ENCODE measurements at places on chromosomes 11 and 22.

DNA sequence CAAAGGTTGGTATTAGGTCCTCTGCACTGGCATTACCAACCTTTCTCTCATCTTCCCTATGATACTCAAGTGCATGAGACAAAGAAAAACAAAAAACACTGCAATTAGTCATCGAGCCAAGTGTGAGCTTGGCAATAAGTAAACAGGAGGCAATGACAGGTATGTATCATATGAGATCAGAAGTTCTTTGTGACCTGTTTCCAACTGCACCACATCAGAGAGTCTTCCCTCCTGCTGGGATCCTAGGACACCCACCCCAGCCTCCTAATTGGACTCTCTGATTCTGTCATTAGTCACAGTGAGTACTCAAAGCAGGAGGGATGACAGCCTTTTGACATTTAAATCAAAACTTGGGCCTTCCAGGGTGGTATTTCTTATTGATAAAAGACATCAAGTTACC, 7.8 kb upstream of the JAML start:
- DNase-seq: no peak

- DNase-seq: no peak
These were observed 15.4 kb downstream of the MORC2 start for GRCh38 chr22:30953206-30953605.

DNA sequence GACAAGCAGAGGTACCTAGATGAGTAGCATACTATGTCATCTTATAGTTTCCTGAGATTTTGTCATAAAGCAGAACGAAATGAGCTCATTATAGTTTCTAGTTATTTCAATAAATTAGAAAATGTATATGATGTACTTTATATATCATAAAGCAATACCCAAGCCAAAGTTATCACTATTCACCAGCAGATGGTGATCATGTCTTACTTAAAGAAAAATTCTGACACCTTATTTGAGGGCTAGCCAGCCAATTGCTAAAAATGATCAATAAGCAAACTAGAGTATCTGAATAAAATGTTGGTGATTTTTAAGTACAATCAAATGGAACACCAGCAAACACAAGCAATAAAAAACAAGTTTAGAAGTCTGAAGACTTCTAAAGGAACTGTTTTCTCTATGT, 44.1 kb downstream of the RSF1 start:
- DNase-seq: no peak

GRCh38 chr22:20245577-20246367, 22.3 kb downstream of the RTN4R start:
- DNase-seq: no peak

GRCh38 chr11:118908901-118909618, 16.7 kb downstream of the BCL9L start:
- DNase-seq: no peak

GRCh38 chr11:47857892-47858543, 9.9 kb upstream of the NUP160 start:
- DNase-seq: no peak

- DNase-seq: no peak
These were observed 407.0 kb downstream of the MIAT start for GRCh38 chr22:27064386-27064785.

DNA sequence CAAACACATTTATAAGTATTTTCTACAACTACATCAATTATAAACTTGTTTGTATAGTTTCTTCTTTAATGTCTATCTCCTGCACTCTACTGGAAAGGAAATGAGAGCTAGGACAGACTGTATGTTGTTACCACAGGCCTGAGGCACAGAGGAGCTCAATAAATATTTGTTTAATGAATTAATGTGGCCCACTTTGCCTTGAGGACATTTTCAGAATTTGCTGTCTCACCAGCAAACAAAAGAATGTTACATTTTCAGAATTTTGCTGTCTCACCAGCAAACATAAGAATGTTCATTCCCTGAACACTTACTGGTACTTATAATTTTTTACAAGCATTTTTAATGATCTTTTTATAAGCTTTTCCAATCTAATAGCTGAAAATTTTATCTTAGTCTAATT, 41.9 kb upstream of the WNT7B start:
- no peak for DNase-seq

DNA sequence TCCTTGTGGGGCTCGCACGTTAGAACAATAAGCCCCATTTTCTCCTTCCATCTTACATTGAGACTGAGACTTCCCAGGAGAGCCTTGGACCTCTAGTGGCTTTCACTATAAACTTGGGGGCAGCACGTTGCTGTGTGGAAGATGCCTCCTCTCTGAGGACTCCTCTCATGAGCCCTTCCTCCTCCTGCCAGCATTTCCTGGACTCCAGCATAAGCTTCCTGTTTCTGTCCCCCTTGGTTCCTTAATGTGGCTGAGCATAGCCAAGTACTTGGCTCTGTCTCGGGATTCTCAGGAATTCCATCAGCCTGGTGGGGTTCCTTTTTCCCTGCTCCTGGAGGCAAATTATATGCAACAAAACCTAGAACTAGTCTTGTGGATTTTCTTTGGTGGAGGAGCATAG, 38.8 kb upstream of the UBASH3B start:
- DNase-seq: no peak

DNA sequence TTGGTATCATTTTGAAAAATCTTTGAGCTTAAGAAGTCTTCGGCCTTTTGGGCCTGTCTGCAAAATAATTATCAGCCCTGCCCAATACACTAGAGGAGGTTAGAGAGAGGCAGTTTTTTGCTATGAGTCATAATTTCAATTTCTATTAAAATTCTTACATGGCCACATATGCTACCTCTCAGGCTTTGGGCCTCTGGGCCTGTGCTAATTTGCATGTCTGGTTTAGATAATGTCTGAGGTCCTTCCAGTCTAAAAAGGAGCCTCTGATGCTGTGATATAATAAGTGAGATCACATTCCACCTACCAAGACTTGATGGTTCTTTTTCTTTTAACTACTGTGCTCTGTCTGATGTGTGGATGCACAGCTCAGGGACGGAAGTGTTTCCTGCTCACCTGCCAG, 70.8 kb downstream of the KCNJ1 start:
- no peak for DNase-seq

DNA sequence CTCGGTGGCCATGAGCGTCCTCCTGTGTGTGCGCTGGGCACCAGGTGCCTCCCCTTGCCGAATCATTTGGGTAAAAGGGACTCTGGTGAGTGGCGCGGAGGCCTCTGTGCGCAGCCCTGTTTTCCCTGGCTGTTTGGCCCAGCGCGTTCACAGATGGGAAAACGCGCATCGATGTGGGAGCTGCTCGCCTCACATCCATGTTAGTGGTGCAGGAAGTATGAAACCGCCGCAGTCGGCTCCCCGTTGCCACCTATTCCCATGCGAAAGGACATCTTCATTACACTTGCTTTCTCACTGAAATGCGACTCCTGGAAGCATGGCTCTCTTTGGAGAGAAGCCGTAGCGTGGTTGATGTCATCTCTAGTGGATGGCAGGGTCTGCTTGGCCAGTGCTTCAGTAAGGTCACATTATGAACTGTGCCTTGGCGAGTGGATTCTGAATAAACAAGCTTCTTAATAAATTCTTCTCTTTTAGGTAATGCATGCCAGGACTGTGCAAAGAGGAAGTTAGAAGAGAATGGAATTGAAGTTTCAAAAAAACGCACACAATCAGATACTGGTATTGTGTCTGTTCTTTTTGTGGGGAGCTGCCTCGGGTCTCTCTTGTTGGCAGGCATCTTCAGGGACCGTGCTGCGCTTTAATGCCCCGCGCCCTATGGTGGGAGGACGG, 26.3 kb downstream of the FAM118A start:
- DNase-seq: no peak

- no peak for DNase-seq
These were observed 382.2 kb upstream of the CADM1 start for GRCh38 chr11:115886422-115886733.

DNA sequence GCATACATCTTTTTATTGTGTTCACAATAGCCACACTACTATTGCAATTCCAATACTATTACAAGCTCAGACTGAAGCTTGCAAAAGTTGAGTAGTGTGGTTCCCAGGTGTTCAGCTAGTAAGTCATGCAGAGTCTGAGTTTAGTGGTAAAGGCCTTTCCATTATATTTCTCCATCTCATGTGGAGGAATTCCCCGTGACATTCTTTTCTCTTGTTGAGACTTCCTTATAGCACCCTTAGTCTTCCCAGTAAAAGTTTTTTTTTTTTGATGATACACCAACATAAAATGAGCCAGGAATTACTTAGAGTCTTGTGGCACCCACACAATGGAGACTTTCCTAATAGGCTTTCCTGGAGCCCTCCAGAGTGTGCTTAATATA, 110.8 kb downstream of the UVRAG start:
- DNase-seq: no peak

GRCh38 chr11:125869521-125869920, 17.9 kb upstream of the HYLS1 start:
- DNase-seq: no peak
